ENCODE measurements at places on chromosomes 2 and 18.

DNA sequence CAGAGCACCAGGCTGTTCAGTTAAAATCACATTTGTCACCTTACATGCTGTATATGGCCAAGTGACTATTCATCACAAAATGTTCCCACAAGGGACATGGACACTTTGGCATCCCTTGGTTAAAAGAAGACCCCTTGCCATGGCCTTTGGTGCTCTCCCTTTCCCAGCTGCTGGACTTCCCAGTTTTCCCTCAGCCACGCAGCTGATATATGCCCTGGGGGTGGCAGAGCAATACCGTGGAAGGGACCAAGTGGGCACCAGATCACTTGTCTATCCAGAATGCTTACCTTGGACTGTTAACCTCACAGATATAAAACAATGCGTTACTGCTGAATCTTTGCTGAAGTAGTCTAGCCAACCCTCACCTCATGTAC is 35.3 kb downstream of the PAIP2B start:
- DNase-seq = no peak

- no peak for DNase-seq
Measured at GRCh38 chr2:65845442-65846182, 413.2 kb upstream of the SPRED2 start.

GRCh38 chr2:18922276-18922675 is 332.9 kb upstream of the NT5C1B start:
- DNase-seq = no peak

DNA sequence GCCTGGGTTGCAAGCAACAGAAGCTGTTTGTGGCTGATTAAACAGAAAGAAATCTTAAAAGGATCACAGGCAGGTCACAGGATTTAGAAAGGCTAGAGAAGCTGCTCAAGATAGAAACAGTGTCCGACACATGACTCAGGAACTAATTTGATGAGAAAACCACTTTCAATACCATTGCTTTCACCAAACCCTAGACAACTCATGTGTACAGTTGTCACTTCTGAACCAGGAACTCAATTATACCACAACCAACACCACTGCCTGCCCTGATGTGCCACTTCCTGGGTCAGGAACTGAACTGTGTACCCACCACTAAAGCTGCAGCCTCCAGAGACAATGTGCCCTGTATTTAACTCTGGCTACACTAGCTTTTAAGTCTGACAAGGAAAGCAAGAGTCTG is 56.0 kb downstream of the TMEM247 start:
- peak; percentile 21 for DNase-seq

DNA sequence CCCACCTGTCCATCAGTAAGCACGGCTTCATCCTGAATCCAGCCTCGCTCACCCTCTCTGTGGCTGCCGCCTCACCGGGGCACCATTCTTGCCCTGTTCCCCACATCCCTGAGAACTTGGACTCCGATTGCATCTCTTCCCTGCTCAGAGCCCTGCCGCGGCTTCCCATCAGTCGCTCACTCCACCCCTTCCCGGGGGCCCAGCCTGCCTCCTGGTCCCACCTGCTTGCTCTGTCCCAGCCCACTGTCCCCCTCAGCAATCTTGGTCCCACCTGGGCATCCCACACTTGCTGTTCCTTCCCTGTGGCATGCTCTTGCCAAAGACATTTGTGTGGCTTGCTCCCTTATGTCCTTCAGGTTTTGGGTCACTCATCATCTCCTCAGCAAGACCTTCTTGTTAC is 56.3 kb downstream of the GREB1 start:
- DNase-seq = no peak

DNA sequence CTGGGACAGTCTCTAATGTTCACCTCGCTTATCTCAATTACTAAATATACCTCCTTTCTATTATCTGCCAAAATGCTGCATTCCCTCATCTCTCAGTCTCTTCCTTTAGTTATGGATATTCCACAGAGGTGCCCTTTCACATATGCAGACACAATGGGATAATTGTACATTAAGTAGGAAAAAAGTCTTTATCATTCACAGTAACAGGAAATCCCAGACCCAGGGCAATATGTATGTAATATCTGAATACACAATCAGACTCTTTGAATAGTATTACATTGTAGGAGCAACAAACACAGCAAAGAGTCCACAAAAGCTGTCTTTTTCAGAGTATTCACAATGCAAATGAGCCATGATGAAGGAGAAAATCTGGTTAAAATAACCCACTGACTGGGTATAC is 1399.0 kb upstream of the ZEB2 start:
- no peak for DNase-seq

DNA sequence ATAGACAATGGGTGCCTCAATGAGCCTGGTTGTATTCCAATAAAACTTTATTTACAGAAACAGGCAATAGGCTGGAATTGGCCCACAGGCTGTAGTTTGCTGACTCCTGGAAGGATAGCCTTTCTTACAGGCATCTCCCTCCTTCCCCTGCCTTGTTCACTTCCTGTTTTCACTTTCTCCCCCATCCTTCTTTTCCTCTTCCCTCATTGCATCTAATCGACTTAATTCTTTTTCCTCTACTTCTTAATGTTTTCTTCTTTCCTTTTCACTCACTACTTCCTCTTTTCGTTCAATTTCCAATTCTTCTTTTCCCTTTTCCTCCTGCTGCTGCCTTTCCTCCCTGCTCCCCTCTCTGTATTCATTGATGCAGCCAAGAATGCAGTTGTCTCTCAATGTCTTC is 70.0 kb downstream of the ABCA12 start:
- no peak for DNase-seq

GRCh38 chr2:86396291-86396785 is 44.8 kb upstream of the KDM3A start:
- DNase-seq = no peak

DNA sequence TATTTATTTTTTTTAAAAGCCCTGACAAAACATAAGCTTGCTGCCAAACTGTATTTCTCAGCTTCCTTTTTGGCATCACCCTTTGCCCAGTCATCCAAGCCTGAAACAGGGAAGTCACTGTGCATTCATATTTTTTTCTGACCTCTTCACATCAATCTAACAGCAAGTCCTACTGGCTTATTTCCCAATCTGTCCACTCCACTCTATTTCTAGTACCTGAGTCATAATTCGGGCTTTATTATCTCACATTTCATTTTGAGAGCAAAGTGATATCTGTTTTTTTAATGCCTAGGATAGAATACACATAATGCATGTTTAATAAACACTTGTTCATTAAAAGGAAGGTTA is 5.1 kb downstream of the HNMT start:
- DNase-seq = no peak

DNA sequence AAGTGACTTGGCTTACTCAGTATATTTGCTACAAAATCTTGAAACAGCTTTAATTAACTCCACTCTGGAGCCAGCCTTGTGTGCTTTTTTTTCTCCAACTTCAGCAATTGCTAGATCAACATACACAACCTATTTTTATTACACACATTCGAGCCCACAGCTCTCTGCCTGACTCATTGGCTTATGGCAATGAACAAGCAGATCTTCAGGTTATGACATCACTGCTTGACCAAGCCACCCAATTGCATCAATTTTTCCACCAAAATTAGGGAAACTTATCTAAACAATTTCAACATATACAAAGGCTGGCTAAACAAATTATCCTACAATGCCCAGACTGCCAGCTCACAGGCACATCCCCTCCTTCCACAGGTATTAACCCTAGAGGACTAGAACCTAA is 39.6 kb upstream of the PDK1 start:
- no peak for DNase-seq

DNA sequence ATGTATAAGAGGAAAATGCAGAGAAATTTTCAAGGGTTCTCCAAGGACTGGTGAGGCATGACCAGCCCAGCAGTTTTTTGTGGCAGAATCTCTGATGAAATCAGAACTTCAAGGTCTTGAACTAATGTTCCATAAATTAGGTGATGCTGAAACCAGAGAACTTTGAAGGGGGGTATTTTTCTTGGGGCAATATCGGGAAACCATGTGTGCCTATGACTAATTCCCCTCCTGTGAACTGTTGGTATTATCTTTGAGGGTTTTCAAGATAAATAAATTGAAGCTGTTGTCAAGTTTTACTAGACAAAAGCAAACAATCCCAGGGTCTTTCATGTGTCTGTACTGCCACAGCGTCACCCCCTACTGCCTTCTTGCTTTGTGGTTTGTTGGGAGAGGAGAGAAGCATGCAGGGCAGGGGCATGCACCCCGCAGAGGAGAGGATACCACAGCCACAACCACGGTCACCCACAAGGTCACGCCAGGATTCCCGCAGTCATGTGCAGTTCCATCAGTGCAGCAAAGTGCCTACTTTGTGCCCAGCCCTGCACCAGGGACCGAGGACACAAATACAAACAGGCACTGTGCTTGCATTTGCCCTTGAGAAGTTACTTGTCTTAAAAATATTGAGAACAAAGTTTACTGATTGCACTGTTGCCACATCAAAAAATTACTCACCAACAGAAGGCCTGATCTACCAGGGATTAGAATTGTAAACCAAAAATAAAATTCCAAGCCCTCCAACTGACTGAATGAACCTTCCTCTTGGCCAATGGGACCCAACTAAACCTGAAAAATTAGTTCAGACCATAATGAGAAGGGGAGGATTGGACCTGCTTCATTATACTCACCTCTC is 413.3 kb upstream of the TRIB2 start:
- DNase-seq = no peak

- DNase-seq = no peak
Measured at GRCh38 chr2:64622443-64623241, 31.1 kb downstream of the SERTAD2 start.

GRCh38 chr2:96325041-96325883 is at the start of gene ITPRIPL1:
TSS of gene ITPRIPL1 (plus strand) at chr2:96325317. CDS start at chr2:96325840, 523 bp downstream.
- no peak for DNase-seq

DNA sequence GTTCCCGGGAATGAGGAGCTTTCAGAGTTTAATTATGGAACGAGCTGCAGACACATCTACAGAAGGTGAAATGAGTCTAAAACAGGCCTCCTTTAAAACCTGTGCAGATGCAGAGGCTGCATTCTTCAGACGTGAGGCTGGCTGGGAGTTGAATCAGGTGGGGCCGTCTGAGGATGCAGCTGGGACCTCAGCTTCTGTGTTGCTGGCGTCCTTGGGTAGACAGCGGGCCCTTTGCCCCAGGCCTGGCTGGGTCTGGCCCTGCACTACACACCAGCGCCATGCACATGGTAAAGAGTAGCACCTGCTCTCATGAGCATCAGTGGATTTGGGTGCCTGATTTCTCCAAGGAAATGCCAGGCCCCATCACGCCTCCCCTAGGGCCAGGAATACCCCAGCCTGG is 67.3 kb downstream of the TMEM18 start:
- DNase-seq = no peak

DNA sequence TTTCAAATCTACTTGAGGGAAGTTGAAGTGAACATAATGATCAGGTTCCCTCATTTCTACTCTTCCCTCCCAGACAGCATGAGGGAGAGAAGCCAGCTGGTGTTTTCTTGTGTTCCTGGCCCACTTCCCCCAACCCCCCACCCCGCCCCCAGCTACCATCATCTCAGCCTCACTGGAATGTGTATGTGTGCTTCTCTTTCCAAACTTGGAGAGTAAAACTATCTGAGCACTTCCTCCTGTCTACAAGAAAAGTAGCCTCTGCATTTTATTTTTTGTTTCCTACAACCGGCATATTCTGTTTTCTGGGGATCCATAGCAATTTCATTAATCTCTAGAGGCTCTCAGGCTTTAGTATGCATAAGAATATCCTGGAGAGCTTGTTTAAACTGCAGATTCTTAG is 53.6 kb upstream of the GRHL1 start:
- no peak for DNase-seq

- no peak for DNase-seq
Measured at GRCh38 chr2:8099267-8099582, 582.6 kb upstream of the ID2 start.

- no peak for DNase-seq
Measured at GRCh38 chr2:131039535-131039907, 53.7 kb downstream of the FAM168B start.

DNA sequence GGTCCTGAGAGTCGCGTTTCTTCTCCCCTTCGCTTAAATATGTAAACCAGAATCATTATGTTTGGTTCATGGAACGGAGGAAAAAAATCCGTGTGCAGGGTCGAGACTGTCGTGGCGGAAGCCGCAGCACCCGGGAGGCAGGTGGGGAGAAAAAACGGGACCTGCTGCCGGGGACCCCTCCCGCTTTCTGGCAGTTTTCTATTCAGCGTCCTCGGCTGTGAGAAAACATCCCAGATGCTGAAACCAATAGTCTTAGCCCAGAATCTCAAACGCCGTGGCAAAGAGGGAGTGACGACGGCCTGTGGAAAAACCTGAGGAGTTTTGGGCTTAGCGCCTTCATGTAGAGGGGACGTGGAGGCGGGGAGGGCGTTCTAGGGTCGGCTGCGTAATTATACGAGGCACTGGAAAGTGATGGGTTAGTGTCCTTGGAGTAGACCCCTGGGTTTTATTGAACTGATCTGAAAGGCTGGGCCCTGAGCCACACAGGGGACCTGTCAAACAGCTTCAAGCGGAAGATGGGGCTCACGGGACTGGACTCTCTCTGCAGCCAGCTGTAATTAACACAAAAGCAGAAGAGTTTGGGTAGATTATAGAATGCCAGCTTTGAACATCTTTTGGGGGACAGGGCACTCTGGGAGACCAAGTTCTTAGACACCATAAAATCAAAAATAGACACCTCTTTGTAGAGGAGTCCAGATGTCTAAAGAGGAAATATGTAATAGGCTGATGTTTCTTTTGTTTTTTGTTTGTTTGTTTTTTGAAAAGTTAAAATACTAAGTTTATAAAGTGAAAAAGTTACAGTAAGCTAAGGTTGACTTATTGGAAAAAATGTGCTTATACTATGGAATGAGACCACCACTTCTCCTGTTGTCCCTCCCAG is 834 bp upstream of the BUB1 start:
- DNase-seq = no peak

GRCh38 chr2:47512581-47513083 is 109.7 kb downstream of the MSH2 start:
- DNase-seq = no peak

- DNase-seq = no peak
Measured at GRCh38 chr18:70822691-70823090, 533.8 kb downstream of the SOCS6 start.

GRCh38 chr18:32381761-32382160 is 88.9 kb downstream of the GAREM1 start:
- no peak for DNase-seq

DNA sequence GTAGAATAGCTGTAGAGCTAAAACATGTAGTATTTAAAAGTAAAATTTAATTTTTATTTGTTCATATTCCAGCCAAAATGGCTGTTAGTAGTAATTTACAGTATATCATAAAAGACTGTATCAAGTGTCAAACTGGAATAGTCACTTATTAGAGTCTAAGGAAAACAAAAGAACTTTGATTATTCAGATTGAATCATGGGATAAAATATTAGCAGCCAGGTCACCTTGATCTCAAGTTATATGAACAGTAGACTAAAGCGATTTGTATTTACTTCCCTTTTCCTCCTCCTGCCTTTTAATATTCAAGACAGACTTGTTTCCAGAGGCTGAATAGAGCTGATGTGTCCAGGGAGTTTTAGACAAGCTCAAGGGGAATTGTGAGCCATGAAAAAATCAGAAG is 54.4 kb downstream of the PMAIP1 start:
- DNase-seq = no peak

DNA sequence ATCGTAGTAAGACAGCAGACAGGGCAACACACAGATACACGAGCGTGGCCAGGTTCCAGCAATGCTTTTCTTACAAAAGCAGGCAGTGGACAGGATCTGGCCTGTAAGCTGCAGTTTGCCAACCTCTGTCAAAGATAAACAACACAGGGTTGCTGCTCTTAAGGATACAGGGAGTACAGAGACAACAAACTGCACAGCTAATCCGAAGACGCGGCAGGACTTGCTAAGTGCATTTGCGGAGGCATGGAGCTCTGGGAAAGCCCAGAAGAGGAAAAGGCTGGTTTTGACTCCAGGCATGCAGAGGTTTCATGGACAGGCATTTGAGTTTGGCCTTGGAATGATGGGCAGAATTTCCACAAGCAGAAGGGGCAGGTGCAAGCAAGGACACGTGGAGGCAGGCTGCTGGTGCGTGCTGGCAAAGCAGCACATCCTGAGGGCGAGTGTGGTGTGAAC is 24.4 kb downstream of the SERTAD2 start:
- DNase-seq = no peak

Data from stimulated activated CD4-positive, alpha-beta T cell treated with anti-CD3 and anti-CD28 coated beads, Interleukin-12 subunit alpha, Interleukin-12 subunit beta, amount 100 ng/mL, for 24 hours (primary cell).